ENCODE measurements at places on chromosomes 13 and 19.

- no peak for DNase-seq
These were observed 17.8 kb downstream of the ERFL start for GRCh38 chr19:41910240-41910991.

- DNase-seq: peak; percentile 42
These were observed 197.0 kb downstream of the PCDH9 start for GRCh38 chr13:67033170-67033569.

DNA sequence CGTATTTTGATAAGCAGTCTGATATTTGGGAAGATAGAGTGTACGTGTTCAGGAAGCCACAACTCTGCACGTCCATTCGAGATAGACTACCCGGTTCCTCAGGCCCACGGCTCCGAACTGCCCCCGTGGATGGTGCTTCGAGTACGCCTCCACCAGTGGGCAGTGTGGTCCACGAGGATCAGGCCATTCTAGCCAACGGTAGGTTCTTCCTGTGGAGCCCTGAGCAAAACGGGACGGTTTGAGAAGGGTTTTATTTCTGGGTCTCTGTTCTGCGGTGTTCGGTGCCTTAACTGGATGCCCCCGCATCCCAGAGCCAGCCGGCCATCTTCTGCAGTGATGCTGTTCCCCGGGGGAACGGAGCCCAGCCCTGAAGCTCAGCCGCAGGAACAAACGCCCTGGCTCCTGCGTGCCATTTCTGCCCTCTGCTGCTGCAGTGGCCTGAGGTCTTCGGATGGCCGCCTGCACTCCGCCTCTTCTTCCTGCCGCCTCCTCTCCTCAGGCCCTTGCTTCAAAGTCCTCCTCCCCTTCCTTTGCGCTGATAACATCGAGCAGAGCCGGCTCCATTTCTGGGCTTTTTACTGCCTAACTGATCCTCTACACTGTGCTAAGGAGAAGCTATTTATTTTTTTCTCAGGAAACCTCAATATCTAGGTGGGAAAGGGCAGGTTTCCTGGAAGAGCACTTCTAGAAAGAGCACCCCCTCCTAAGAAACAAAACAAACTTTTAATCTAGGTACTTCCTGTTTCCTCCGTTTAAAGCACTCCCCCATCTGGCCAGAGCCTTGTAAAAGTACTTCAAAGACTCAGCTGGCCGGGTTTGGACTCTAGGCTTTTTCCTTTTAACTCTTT lies 36.2 kb upstream of the SLC46A3 start:
- DNase-seq: peak; percentile 67

GRCh38 chr19:10780368-10780767 lies 55.6 kb downstream of the TMED1 start:
- DNase-seq: no peak

- no peak for DNase-seq
These were observed 100.2 kb downstream of the ENOX1 start for GRCh38 chr13:43686557-43686956.

GRCh38 chr13:111852725-111853518 lies 214.0 kb upstream of the SOX1 start:
- DNase-seq: no peak

DNA sequence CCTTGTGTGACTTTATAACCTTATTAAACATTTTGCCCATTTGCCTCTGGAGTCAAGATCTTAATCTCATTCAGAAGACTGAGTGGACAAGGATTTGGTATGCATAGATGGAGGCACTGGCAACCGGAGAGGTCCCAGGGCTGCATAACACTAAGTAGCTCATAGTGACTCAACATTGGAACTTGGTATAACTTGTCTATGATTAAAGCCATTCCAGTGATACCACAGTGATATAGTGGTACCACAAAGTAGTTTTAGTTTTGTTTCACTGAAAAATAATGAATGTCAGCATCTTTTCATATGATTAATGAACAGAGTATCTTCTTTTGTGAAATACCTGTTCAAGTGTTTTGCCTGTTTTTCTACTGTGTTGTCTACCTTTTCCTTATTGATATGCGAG lies 26.4 kb downstream of the CDK8 start:
- no peak for DNase-seq

GRCh38 chr19:4277191-4277696 lies 1.8 kb upstream of the SHD start:
- no peak for DNase-seq

- no peak for DNase-seq
These were observed 160.9 kb downstream of the MZT1 start for GRCh38 chr13:72566526-72566925.

DNA sequence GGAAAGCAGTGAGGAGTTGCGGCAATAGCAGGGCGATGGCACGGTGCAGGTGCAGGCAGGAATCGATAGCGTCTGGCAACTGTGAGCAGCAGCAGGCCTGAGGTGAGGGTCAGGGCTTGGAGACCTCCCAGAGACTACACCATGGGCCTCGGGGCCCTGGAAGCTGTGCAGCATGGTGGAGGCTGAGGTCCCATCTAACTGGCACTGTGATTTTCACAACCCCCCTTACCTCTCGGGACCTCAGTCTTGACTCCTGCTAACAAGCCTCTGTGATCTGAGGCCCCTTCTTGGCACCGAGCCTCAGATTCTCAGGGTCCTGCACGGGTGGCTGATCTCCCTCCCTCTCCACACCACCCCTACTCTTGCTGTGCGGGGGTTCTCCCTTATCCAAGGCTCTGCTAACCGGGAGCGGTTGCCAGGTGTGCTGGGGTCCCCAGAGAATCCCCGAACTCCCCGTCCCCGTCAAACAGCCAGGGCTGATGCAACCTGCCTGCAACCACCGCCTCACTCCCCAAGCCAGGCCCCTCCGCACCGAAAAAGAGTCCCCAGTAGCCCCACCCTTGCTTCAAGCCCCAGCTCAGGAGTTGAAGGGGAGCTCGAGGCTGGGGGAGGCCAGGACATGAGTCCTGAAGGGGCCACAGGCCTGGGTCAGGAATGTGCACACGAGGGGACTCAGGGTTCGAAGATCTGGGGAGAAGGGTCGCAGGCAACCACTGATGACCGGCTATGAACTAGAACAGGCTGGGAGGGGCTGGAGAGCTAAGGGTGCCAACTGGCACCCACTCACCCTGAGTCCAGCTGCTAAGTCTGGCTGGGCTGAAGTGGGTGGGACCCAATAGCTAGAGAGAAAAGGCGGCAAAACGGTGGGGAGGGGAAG lies 4.8 kb upstream of the ATF5 start:
- no peak for DNase-seq

GRCh38 chr13:35164324-35164932 lies 222.4 kb downstream of the NBEA start:
- DNase-seq: peak; percentile 69

- DNase-seq: no peak
These were observed 10.5 kb downstream of the MLLT1 start for GRCh38 chr19:6269101-6269886.

GRCh38 chr19:3785938-3786824 lies at the start of gene MATK:
Gene MATK, minus strand, starts transcription at chr19:3786381. Its CDS starts 1,246 bp downstream, at chr19:3785135.
- DNase-seq: peak; percentile 8
